Stromal cell of bone marrow (primary cell): ENCODE measurements at places on chromosomes 7 and 10.

- no peak for DNase-seq
Observed at GRCh38 chr10:87927091-87927490, 63.7 kb downstream of the PTEN start.

- DNase-seq, result no peak
Observed at GRCh38 chr7:118473271-118473670, 248.8 kb downstream of the ANKRD7 start.

GRCh38 chr10:28677888-28678686, 766 bp downstream of the BAMBI start:
- no peak for DNase-seq

DNA sequence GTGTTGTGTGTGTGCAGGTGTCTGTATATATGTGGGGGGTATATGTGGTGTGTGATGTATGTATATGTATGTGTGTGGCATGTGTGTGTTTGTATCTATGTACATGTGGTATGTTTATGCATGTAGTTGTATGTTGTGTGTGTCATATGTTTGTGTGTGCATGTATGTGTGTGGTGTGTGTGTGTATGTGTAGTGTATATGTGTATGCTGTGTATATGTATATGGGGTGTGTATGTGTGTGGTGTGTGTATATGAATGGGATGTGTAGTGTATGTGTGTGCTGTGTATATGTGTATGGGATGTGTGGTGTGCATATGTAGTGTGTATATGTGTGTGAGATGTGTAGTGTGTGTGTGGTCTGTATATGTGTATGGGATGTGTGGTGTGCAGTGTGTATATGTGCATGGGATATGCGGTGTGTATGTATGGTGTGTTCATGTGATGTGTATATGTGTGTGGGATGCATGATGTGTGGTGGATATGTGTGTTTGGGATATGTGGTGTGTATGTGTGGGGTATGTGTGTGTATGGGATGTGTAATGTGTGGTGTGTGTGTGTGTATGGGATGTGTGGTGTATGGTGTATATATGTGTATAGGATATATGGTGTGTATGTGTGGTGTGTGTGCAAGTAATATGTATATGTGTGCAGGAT, 30.0 kb downstream of the IKZF1 start:
- no peak for DNase-seq

- no peak for DNase-seq
Observed at GRCh38 chr10:24034571-24034970, 174.4 kb upstream of the KIAA1217 start.
